Glomerular endothelial cell (primary cell): ENCODE measurements at places on chromosomes 12 and 14. TPM values are rescaled to one million over a fixed set of nuclear protein-coding genes. Genes with fewer than 3 reads are reported as not detected.

DNA sequence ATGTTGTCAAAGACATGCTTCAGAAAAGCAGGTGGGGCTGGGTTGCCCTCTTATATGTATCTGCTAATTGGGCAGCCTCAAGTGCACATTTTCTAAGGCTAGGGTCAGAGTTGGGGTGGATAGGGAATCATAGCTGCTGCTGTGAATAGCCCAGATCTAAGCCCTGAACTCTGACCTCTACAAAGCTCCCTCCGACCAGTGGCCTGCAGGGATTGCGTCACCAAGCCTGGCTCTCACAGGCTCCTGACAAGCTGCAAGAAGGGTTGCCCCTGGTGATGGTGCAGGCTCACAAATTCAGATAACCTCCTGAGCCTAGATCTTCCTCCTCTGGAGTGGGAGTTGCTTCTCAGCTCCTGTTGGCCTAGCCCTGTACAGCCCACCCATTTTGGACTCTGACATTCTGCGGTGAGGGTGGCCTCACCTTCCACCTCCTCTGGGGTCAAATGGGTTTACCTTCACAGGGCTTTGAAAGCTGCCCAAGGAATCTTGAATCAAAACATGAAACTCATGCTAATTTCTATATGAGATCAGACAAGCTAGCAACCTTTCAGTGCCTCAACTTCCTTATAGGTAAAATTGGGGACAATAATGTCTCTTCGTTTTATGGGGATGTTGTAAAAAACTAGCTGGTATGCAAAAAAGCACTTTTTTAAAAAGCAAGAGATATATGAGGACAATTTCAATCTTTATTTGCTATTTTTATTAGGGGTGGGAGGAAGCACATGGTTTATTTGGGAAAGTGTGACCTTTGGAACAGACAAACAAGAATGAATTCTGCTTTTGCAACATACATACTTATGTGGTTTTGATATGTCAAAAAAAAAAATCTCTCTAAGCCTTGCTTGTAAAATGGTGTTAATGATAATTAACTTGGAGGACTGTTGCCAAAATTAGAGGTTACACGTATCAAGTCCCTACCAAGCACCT lies 4.9 kb upstream of the SUSD6 start:
- DNase-seq, result no peak

DNA sequence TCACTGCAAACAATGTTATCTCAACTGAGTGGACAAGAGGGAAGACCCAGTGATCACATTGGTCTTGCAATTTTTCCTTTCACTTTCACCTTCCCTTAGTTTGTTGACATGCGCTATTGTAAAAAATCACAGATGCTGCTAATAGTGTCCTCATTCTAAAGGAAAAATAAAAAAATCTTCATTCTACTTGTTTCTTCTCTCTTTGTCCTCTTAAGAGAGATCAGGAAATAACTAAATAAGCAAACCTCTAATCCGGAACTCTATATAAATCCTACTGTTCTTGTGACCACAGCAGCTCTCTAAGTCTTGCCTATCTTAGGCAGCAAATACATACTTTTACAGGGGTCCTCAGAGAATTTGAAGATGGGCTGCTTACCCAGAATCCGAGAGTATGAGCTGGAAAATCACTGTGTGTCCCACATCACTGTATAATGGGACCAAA lies 257.7 kb downstream of the NAV3 start:
- peak; percentile 9 for DNase-seq

KRT6B gene
- total RNA-seq, result not detected in 2 replicates

GRCh38 chr12:89983622-89984021 lies 275.0 kb upstream of the ATP2B1 start:
- DNase-seq, result no peak

DNA sequence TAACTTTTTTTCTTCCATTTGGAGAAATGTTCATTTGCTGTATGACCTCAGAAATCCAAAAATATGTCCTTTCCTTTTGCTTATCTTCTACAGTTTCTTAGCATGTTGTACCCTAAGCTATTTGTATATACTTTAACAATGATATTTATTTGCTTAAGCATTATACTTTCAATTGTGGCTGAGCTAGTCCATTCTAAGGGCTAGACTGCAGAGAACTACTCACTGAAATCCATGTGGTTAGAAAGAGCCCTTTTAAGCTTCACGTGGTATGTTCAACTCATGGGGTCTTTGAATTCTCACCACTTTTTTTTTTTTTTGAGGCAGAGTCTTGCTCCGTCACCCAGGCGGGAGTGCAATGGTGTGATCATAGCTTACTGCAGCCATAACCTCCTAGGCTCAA lies 122.5 kb downstream of the HMGA2 start:
- no peak for DNase-seq

ERBB3 gene
- total RNA-seq, result 0.53 TPM in 1 of 2 replicates, not detected in the other

GRCh38 chr14:77459072-77459723 lies 1.3 kb downstream of the AHSA1 start:
- DNase-seq, result peak; percentile 71

GRCh38 chr12:100497105-100497795 lies 23.6 kb downstream of the NR1H4 start:
- no peak for DNase-seq
